ENCODE measurements at places on chromosomes 3 and 15. TPM values are rescaled to one million over a fixed set of nuclear protein-coding genes. Genes with fewer than 3 reads are reported as not detected.

Gene USP13
- 27.8 TPM for total RNA-seq

Gene MYL3
- not detected for total RNA-seq

Gene ZMAT3
- 14.6 TPM for total RNA-seq

Gene SLC6A1
- not detected for total RNA-seq

Gene STAC
- total RNA-seq, result 18.8 TPM

Gene FES
- total RNA-seq, result 0.64 TPM

Gene AGBL1
- not detected for total RNA-seq

Gene JMJD7
- 13.2 TPM for total RNA-seq

Gene CNTN6
- not detected for total RNA-seq

Gene THSD4
- 65.4 TPM for total RNA-seq

Gene CCR1
- not detected for total RNA-seq

Gene SCAANT1
- not detected for total RNA-seq

Gene FAM107A
- 0.08 TPM for total RNA-seq

Gene IMPG2
- total RNA-seq, result 0.10 TPM

Gene FAM174B
- total RNA-seq, result 30.7 TPM

Gene DOCK3
- 0.21 TPM for total RNA-seq

Gene GOLGA8O
- total RNA-seq, result 0.69 TPM

Gene TMEM207
- total RNA-seq, result not detected

Gene CCDC13
- 0.82 TPM for total RNA-seq

Gene CISH
- 0.57 TPM for total RNA-seq

Gene LRRFIP2
- 32.3 TPM for total RNA-seq

Gene CLDN18
- 0.08 TPM for total RNA-seq

Gene POLG
- total RNA-seq, result 95.2 TPM

Gene PXYLP1
- 1.4 TPM for total RNA-seq

Gene NTRK3
- not detected for total RNA-seq

Gene ALDH1A3
- total RNA-seq, result 143 TPM

Gene MYH15
- total RNA-seq, result 1.2 TPM

Gene RARRES1
- total RNA-seq, result 1.3 TPM

Gene GREM1
- total RNA-seq, result 0.41 TPM

Gene FETUB
- not detected for total RNA-seq

Measured in Panc1 (cell line).